Psoas muscle (tissue), 8 donors: ENCODE measurements at places on chromosomes 2 and 18.

DNA sequence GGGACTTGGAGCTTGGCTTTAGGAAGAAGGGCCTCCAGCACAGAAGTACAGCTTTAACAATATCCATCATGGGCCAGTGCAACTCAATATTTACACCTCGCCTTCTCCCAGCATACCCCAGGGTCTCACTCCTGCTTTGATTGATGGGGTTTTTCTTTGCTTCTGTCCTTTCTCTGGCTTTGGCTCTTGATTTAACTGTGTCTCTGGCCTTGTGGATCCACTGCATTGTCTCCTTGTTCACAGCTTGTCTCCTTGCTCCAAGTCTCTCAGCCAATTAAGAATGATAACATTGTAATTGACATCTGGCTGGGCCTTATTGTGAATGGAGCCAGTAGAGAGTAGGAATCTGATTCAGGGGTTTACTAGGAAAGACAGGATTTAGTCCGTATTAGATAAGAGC is 1019.5 kb downstream of the TMEM182 start:
- H3K36me3 ChIP-seq, result no peaks in the 10 kb centered on the region
- DNase-seq, result no peak
- H3K4me1 ChIP-seq, result no peaks in the 10 kb centered on the region
- H3K4me3 ChIP-seq, result no peak overlapping the region

- peak overlapping the region; percentile 95 for H3K27ac ChIP-seq
- DNase-seq, result peak; percentile 53
- H3K4me1 ChIP-seq, result peaks cover 45% of the 10 kb centered on the region
- H3K4me3 ChIP-seq, result peak overlapping the region; percentile 88
- H3K27me3 ChIP-seq, result no peaks in the 10 kb centered on the region
Observed at GRCh38 chr2:240567137-240567871, 980 bp upstream of the RNPEPL1 start.

DNA sequence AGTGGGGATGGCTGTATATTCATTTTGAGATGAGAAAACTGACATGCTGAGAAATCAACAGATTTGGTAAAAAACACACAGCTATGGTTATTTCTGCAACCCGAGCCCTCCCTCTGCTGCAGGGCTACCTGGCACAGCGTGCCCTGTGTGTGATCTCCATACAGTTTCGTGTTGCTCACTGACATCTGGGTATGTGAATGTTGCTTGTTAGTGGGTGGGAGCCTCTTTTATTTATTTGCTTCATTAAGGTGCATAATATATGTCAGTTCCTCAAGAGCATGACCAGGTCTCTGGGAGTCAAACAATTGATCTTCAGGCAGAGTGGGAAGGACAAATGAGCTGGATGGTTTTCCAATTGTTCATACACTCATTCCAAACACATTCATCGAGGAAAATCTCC is 139.1 kb upstream of the FHL2 start:
- no peaks in the 10 kb centered on the region for H3K36me3 ChIP-seq
- no peak overlapping the region for H3K4me3 ChIP-seq
- H3K27me3 ChIP-seq, result no peaks in the 10 kb centered on the region
- DNase-seq, result no peak
- H3K4me1 ChIP-seq, result no peaks in the 10 kb centered on the region
- no peak overlapping the region for H3K27ac ChIP-seq

GRCh38 chr2:153101187-153101586 is 377.4 kb downstream of the RPRM start:
- no peak overlapping the region for H3K27ac ChIP-seq
- no peak overlapping the region for H3K4me3 ChIP-seq
- no peak for DNase-seq
- H3K36me3 ChIP-seq, result no peaks in the 10 kb centered on the region

DNA sequence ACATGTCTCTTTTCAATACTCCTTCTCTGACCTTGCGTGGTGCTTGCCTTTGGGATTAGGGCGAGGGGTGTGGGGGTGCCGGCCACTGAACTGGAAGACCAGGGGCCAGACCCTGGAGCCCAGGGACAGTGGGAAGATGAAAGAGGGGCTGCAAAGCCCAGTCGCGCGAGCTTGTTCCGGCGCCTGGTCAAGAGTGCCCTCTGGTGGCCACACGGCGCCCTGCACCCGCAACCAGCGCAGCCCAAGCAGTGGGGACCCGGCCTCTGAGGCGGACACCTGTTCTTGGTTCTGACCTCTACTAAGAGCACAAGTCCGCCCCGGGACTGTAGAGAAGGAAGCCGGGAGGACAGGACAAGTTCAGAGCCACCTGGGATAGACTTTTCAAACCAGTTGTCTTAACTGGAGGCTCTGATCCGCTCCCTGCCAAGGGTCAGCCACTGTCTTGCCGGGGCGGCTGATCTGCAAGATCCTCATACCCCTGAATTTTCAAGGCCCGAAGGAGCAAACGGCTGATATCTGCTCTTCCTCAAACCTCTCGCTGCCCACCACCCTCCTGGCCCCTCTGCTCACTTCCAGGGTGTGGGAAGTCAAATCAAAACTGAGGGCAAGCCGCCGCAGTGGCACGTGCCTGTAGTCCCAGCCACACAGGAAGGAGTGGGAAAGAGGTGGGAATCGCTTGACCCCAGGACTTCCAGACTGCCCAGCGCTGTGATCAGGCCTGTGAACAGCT is 14.9 kb upstream of the MSH6 start:
- H3K4me3 ChIP-seq, result peak overlapping the region; percentile 24
- no peaks in the 10 kb centered on the region for H3K27me3 ChIP-seq
- H3K4me1 ChIP-seq, result no peaks in the 10 kb centered on the region
- no peak overlapping the region for H3K27ac ChIP-seq
